ENCODE measurements at places on chromosomes 1 and 21.

- no peak for DNase-seq
Observed at GRCh38 chr1:201245082-201245481, 38.2 kb upstream of the PKP1 start.

GRCh38 chr21:17393413-17393812 is 119.4 kb upstream of the CXADR start:
- DNase-seq = no peak

DNA sequence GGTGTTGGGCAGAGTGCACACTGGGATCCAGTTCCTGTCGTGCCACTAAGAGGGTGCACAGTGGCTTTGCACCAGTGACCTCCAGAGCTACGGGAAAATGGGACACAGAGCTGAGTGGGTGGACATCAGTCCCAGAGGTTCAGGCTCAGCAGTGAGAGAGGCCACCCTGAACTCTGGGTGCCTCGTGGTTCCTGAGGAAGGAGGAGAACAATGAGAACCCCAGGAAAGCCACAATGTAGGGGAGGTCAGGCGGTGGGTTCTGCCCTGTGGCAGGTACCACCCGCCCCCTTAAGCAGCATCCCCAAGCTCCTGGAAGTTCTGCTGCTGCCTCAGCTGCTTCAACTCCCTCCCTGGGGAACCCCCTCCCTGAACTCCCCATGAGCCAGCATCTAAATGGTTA is 112.2 kb downstream of the GRIK3 start:
- DNase-seq = no peak

DNA sequence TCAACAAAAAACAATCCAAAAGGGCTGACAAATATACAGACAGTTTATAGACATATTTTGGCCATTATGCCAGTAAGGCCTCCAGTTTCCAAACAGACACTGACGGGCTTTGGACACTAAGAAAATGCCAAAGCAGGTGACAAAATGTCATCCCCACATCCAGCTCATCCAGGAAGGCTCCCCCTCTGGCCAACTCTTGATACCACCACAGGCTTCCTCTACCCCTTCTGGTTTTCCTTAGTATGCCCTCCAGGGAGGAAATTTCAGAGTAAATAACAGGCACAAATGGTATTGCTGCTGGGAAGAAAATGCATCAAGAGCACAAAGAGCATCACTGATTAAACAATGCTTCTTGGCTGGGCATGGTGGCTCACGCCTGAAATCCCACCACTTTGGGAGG is 225.3 kb downstream of the VAV3 start:
- no peak for DNase-seq

DNA sequence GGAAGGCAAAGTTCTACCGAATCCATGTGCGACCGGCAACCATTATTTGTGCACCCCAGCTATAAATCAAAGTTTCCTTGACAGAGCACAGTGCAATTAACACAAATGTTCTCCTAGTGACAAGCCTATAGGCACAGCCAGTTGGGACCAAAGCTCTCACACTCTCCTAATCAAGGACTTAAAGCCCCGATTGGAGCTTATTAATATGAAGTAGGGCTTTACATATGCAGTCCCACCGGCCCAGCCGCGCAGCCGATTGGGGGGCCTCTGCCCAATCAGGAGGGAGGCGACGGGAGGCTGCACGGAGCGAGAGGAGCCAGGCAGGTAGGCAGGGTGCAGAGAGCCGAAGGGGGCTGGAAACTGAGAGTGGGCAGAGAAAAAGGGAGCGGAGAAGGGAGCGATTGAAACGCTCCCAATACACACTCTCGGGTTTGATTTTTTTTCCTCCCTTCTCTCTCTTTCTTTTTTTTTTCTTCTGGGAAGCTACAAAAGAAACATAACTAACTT is at the start of gene ESRRG:
TSS of gene ESRRG (minus strand) at position 156 of the 507 bp plus-strand sequence. CDS start at position 26, 130 bp downstream.
- DNase-seq = no peak

DNA sequence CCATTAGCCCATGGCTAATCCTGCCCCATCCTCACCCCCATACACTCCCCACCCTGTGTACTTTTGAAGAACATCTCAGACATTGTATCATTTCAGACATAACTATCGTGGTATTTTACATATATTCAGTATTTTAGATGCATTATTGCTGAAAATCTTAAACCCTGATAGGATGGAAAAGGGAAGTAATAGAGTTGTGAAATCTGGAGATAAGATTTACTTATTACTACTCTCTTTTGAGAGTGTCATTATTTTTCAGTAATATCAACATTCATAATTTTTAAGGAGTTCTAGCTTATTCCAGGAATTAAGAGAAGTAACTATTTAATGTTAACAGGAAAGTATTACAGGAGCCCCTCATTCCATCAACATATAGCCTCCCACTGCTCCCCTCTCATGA is 34.4 kb downstream of the ADCY10 start:
- DNase-seq = no peak

GRCh38 chr1:183032122-183032921 is 9.1 kb downstream of the LAMC1 start:
- no peak for DNase-seq
